ENCODE measurements at places on chromosomes 7 and 10. TPM values are rescaled to one million over a fixed set of nuclear protein-coding genes. Genes with fewer than 3 reads are reported as not detected.

MGMT gene
- 22.5 TPM for total RNA-seq

SVIL gene
- 0.62 TPM for total RNA-seq

CHCHD2 gene
- total RNA-seq, result 350 TPM

CLCN1 gene
- not detected for total RNA-seq
